Stimulated activated CD8-positive, alpha-beta memory T cell treated with anti-CD3 and anti-CD28 coated beads, Interleukin-2, amount 100 ng/mL, for 48 hours (primary cell): ENCODE measurements at places on chromosomes 3 and 15.

DNA sequence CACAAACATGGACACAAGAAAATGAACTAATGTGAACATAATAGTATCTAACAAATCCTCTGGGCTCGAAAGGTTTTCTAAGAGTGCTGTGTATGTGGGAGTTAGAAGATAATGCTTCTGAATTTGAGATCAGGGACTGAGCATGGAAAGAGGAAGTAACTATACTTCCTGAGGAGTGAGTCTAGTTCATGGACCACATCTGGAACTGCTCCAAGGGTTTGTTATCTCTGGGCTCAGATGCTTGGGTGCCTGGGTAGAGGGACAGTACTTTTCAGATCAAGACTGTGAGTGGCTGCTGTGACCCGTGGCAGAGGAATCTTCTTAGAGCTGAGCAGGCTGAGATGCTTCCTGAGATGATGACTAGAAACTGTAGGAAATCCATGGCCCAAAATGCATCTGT is 28.5 kb downstream of the TBC1D23 start:
- DNase-seq: no peak

DNA sequence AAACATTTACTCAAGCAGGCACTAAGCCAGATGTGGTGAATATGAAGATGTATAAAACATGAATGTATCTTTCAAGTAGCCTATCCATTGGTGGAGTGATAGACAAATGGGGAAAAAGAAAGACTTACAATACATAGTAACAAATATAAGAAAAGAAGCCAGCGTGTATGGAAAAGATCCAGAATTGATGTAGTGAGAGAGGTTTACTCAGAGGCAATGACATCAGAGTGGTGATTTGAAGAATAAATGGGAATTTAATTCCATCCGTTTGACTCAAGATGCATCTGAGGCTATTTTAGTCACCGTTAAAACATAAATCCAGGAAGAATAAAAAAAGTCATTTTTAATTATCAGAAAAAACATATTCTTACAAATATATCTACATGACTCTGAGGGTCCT is 162.6 kb downstream of the IL1RAP start:
- no peak for DNase-seq

- no peak for DNase-seq
Observed at GRCh38 chr3:67142432-67142831, 144.3 kb downstream of the KBTBD8 start.

GRCh38 chr3:39900462-39901002 is 91.1 kb downstream of the MYRIP start:
- DNase-seq: no peak

DNA sequence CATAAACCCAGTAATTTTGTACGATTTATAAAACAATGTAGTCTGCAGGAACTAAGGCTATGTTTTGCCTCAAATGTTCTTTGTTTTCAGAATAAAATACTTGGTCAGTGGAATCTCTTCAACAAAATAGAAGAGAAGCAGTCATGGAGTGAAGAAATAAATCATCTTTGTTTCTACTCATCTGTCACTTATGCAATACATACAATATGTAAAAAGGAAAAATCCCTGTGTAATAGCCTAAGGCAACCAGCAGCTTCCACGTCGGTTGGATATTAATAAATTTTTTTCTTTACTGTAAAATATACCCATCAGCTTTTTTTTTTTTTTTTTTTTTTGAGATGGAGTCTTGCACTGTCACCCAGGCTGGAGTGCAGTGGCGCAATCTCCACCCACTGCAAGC is 5.2 kb upstream of the WDR5B start:
- DNase-seq: no peak

DNA sequence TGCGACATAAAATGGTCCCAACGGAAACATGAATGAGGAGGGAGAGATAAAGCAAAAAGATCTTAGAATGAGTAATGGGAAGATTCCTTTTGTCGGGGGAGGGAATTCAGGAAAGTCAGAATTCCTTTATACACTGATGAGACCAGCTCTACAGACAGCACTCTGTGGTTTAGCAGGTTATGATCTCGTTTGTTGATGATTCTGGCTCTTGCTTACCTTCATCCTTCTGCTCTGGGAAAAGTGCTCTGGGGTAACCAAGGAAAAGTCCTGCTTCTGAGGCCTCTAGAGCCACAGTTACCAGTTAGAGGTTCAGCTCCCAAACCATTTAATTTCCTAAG is 150.7 kb upstream of the NR2E3 start:
- no peak for DNase-seq

GRCh38 chr15:86139828-86140227 is 60.2 kb downstream of the AGBL1 start:
- peak; percentile 24 for DNase-seq

- DNase-seq: no peak
Observed at GRCh38 chr3:170493712-170494182, 75.1 kb downstream of the CLDN11 start.

- DNase-seq: no peak
Observed at GRCh38 chr3:145639875-145640274, 521.1 kb downstream of the PLOD2 start.

GRCh38 chr15:38864122-38864521 is 299.5 kb upstream of the RASGRP1 start:
- no peak for DNase-seq

- no peak for DNase-seq
Observed at GRCh38 chr3:154137036-154137435, 15.8 kb downstream of the ARHGEF26 start.

- DNase-seq: no peak
Observed at GRCh38 chr3:2154621-2155020, 56.0 kb downstream of the CNTN4 start.

DNA sequence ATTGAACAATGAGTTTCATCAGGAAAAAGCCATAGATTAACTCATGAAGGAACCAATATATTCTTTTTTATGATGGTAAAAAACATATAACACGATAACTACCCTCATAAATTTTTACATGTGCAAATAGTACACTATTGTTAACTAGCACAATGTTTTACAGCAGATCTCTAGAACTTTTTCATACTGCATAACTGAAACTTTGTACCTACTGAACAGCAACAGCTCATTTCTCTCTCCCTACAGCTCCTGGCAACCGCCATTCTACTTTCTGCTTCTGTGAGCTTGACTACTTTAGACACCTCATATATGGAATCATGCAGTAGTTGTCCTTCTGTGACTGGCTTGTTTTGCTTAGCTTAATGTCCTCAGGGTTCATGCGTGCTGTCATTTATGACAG is 235.4 kb downstream of the NFKBIZ start:
- no peak for DNase-seq

- no peak for DNase-seq
Observed at GRCh38 chr3:123778991-123779622, 105.0 kb downstream of the MYLK start.

DNA sequence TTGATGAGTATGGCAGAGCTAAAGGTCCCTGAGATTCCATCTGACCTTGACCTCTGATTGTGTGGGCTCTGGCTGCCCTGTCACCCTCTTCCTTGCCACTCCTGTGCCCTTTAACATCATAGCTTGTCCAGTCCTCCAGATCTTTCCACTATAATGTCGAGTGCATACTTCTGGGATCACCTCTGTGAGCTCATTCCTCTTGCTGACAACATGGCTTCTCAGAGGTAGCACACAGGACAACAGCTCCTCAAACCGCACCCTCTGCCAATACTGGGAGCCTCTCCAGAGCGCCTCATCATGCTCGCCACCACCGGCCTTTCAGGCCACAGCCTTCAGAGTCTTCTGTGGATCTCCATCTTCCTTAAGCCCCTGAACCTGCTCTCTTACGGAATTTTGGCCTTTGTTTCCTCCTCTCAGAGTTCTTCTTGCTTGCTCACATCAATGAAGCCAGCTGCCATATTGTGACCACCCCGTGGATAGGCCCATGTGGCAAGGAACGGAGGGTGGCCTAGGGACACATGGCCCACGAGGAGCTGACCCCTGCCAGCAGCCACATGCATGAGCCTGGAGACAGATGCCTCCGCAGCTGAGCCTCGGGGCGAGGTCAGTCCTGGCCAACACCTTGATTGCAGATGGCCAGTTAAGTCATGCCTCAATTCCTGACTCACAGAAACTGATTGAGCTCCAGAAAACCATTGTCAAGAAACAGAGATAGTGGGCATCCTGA is 31.1 kb downstream of the PLA2G4D start:
- DNase-seq: no peak

- DNase-seq: no peak
Observed at GRCh38 chr3:180911876-180912303, 580 bp upstream of the FXR1 start.

GRCh38 chr15:26442680-26443079 is 330.2 kb downstream of the GABRB3 start:
- no peak for DNase-seq

DNA sequence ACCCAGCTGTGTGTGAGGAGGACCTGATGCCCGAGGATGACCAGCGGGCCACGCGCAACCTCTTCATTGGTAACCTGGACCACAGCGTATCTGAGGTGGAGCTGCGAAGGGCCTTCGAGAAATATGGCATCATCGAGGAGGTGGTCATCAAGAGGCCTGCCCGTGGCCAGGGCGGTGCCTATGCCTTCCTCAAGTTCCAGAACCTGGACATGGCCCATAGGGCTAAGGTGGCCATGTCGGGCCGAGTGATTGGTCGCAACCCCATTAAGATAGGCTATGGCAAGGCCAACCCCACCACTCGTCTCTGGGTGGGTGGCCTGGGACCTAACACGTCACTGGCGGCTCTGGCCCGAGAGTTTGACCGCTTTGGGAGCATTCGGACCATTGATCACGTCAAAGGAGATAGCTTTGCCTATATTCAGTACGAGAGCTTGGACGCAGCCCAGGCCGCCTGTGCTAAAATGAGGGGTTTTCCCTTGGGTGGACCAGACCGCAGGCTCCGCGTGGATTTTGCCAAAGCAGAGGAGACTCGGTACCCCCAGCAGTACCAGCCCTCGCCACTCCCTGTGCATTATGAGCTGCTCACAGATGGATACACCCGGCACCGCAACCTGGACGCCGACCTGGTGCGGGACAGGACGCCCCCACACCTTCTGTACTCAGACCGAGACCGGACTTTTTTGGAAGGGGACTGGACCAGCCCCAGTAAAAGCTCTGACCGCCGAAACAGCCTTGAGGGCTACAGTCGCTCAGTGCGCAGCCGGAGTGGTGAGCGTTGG is 1.5 kb downstream of the RBM15B start:
- DNase-seq: no peak

- no peak for DNase-seq
Observed at GRCh38 chr3:103052236-103052830, 617.5 kb downstream of the ZPLD1 start.

DNA sequence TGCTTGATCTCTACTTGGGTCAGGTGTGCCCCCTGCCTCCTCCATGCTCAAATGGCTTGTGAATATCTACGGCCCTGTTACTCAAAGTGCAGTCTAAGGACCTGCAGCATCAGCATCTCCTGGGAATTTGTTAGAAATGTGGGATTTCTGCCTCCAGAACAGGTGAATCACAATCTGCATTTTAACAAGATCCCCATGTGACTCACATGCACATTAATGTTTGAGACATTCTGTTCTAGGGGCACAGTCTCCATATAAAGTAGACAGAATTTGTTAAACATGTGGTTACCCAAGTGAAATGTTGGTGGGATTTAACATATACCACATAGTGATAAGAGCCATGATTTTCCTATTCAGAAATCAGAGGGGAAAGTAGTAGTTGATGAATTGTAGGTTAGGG is 256.2 kb downstream of the NR1D2 start:
- DNase-seq: no peak

DNA sequence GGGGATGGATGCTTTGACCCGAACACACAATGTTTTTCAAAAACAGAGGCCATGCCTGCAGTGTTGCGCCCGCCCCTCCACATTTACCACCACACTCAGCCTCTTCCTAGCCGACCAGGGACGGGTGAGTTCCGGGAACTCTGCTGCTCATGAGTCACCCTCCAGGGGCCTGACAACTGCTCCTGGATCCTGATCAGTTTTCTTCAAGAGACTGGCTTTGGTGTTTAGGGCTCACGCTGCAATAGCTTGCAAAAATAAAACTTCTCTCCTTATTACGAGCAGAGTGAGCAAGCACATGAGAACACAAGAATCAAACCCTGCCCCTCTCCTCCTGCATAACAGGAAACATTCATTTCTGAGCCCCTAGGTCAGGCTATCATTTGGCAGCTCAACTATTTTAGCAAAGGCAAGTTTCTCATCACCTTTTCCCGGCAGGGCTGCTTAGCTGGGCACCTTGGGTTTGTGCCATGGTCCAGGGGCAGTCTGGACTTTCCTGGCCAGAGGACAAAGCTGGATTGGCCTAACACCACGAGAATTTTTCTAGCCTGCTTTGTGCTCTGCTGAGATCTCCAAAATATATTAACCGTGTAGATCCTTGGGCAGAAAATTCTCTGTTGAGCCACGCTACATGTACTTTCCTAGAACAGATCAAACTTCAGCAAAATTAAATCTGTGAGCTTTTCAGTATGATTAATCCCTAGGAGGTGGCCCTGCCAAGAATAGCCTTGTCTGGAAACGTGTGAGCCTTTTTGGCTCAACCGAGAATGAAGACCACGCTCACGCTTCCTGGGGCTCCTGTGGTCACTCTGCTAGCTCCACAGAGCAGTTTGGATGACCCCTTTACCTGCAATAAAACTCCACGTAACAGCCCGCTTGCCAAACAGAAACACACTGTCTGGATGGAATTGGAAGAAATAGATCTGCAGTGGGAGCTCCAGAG is 52.7 kb upstream of the SPATA12 start:
- peak; percentile 5 for DNase-seq

DNA sequence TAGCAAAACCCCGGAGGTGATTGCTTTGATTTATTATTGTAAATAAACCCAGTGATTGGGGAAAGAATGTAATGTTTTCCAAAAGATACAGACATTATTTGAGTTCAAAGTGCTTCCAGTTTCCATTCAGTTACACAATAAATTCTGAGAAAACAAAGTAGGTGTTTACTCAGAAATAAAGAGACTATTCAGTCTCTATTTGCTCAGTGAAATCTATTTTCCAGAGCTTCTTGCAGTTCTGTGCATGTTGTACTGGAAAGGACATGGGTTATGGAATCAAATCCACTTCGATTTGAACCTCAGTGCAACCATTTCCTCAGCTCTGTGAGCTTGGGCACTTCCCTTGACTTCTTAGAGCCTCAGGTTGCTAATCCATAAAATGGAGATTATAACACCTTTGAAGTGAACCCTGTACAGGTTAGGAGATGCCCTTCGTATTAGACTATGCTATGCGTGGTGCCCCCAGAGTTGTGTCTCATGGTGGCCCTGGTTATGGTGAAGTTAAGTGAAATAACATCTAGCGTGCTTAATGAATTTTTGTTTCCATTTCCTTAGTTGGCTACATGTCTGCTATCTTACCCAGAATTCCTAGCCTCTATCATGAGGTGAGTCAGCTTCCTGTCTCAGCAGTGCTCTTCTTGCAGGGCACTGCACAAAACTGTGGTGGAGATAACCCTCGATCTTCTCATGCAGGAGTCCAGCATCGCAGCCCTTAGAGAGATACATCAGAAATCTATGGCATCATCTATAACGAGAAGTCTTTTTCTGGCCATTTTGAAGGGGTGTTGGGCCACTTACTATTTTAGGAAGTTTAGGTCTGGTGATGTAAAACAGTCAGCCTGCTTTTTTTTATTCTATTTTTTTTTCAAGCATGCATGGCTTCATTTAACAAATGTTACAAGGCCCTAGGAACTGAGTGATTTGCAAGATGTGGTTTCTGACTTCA is 97.7 kb downstream of the RPL39L start:
- no peak for DNase-seq

- DNase-seq: no peak
Observed at GRCh38 chr3:12921736-12922135, 80.4 kb upstream of the RPL32 start.
